Stimulated activated CD8-positive, alpha-beta memory T cell treated with anti-CD3 and anti-CD28 coated beads, Interleukin-7, amount 100 ng/mL, for 48 hours (primary cell): ENCODE measurements at places on chromosomes 2 and 18.

DNA sequence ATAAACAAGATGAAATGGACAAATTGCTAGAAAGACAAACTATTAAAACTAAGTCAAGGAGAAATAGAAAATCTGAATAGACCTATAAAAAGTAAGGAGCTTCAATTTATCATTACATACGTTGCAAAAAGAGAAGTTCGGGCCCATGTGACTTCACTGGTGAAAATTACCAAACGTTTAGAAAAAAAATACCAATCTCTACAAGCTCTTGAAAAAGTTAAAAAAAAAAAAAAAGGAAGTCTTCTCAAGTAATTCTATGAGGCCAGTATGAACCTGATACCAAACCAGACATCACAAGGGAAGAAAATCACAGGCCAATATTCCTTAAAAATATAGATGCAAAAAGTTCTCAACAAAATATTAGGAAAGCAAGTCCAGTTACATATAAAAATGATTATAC, 20.2 kb upstream of the ACVR2A start:
- DNase-seq = no peak

- no peak for DNase-seq
These were observed 4.9 kb downstream of the CYB5A start for GRCh38 chr18:74286856-74287255.

DNA sequence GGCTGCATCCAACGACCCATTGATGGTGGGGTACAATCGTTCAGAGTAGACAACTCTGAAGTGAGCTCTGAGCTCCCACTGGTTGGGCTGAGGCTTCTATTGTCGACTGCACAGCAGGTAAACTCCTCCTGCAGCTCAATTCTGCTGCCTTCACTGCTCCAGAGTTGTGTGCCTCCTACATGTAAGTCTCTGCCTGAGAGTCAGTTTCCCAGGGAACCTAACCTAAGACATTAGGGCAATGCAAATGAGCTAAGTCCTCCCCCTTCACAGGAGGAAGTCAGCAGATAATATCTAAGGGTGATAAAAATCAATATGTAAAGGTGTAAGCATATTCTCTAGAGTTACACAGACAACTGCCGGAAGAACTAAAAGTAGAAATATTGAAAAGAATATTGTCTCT, 22.5 kb upstream of the ACYP2 start:
- no peak for DNase-seq

DNA sequence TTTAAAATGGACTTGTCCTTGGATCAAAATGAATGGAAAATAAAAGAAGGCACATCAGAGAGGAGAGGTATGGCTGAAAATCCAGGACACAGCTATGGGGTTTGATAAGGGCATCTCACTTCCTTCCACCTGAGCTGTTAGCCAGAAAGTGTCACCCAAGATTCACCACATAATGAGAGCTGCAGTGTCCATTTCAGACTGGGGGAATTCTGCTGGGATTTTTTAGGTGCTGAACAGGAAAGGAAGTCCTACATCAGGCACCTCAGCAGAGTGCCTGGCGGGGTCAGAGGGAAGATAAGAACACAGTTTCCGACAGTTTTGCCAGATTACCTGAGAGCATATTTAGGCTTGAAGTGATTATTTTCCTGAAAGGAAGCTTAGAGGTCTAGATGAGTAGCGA, 187.6 kb upstream of the HNMT start:
- DNase-seq = no peak

GRCh38 chr2:218482651-218483050, 63.7 kb downstream of the VIL1 start:
- no peak for DNase-seq

- DNase-seq = no peak
These were observed 14.6 kb upstream of the MEP1B start for GRCh38 chr18:32175265-32175664.

DNA sequence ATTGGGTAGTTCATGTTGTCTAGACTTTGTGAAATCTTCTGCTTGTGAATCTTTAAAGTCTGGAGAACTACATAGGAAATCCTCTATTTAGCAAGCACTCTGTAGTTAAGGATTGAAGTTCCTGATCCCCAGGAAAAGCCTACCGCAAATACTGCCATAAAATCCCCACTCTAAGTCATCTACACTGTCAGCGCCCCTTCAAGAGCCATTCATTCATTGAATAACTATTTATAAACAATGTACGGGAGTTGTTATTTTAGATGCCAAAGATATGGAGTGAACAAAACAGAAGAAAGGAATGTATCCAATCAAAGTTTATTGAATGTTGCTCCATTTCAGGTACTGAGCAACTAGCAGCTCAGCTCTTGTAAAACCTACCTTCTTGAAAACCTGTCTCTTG, 36.5 kb upstream of the SLC39A10 start:
- no peak for DNase-seq

DNA sequence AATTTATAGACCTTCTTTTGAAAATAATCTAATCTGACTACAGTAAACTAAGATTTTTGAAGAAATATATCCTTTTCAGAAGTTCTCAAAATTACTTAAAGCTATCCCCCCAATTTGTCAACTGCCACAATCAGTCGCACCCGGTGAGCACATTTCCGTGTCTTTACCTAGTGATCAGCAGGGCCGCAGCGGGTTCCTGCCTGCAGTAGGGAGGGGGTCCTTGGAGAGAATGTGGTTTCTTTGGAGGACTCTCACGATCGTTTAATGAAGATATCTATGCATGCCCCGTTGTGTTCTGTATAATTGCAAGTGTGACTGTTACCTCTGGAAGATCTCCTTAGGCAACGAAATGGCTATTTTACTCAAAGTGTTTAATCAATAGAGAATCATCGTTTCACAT, 251.9 kb upstream of the RAB12 start:
- DNase-seq = no peak

DNA sequence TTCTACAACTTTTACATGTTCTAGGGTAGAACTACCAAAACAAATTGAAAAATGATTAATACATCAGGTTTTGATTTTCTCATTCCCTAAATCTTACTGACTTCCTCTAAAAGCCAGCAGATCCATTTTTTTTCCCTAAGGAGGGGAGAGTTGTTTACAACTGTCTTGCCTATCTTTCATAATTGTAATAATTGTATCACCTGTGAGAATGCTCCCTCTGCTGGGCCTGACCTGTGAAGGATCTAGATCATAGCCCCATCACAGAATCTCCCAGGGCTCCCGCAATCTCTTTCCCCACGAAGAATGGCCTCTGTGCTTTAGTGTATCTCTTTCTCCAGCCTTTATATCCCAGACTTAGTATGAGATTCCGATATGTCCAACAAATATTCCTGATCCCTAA, 9.1 kb downstream of the LOXL3 start:
- DNase-seq = no peak

- DNase-seq = no peak
These were observed 134.5 kb downstream of the MEIS1 start for GRCh38 chr2:66569321-66569851.

DNA sequence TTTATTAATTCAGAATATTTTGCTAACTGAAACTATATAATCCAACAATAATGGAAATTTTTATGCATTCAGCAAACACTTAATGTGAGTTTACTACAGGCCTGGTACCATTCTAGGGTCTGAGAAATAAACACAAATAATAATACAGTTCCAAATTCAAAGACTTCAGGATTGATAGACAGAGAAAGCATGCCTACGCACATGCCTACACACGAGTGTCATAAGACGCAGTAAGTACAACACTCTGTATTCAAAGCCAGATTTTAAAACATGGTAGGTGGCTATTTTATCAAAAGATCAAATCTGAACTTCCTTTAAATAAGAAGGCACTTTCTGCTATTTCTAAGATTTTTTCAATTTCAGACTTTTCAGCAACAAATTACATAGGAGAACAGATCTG, 346.9 kb downstream of the NCKAP5 start:
- no peak for DNase-seq

GRCh38 chr18:53771664-53772063, 452.8 kb downstream of the MBD2 start:
- DNase-seq = no peak

DNA sequence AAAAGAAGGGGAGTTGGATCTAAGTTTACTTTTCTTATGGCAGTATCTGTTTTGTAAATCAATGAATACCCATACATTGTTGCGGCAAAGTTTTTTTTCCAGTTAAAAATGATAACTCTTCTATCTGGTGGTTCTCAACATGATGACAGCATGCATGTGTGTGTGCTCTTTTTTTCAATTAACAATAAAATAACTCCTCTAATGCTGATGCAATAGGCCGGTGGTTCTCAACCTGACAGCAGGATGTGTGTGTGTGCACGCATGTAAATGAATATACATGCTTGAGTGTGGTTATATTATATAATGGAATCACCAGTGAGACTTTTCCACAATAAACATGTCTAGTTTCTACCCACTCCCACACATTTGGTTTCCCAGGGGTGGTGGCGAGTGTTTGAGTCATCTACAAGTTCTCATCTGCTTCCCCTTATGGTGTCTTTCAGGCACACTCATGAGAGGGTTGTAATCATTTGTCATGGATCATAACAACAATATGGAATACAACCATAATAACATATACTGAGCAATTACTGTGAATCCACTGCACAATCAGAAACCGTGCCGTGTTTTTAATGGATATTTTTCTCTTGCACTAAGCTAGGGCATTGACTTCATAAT, 31.2 kb downstream of the PARD3B start:
- DNase-seq = peak; percentile 2

GRCh38 chr18:23694637-23695430, 5.6 kb downstream of the LAMA3 start:
- DNase-seq = no peak

DNA sequence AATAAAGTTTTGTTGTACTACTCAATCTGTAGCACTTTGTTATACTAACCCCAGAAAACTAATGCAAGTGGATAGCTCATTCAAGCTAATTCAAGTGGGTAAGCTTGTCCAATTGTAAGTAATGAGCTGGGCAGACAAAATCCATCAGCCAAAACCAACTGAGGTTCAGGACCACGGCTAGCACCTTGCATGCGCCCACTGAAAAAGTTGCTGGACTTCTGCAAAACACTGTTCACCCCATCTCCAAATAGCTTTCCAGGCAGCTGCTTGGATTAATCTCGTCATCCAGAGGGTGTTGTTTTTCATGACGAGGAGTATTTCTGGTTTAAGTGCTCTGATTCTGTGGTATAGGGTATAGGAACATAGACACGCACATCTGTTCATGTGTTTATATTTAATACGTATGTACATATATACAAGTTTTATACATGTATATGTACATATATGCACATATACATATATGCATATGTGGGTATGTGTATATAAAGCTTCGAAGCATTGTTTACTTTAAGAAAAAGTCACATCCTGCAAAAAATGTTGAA, 307.5 kb downstream of the GALR1 start:
- DNase-seq = no peak

- no peak for DNase-seq
These were observed 95.0 kb downstream of the EPC2 start for GRCh38 chr2:148739454-148740105.

- no peak for DNase-seq
These were observed 183.5 kb upstream of the OSR1 start for GRCh38 chr2:19541884-19542283.

DNA sequence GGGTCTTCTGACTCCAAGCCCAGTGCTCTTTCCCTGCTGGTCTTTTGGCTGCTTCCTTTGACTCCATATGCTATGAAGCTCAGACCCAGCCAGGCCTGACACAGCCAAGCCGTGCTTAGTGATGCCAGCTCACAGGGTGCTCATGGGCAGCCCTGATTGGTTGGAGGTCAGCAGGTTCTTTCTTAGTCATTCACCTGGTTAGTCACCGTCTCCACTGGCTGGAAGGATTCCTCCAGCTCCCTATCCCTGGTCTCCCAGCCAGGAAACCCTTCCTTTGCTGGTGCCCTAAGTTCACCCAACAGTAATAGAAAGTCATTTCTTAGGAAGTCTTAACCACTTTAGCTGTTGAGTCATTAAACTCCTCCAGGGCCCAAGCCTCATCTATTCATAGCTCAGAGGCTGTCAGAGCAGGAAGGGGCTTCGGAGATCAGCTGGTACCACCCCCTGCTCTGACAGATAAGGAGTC, 3.9 kb downstream of the KCNK3 start:
- no peak for DNase-seq

GRCh38 chr2:207749873-207750272, 19.8 kb downstream of the FZD5 start:
- DNase-seq = no peak

DNA sequence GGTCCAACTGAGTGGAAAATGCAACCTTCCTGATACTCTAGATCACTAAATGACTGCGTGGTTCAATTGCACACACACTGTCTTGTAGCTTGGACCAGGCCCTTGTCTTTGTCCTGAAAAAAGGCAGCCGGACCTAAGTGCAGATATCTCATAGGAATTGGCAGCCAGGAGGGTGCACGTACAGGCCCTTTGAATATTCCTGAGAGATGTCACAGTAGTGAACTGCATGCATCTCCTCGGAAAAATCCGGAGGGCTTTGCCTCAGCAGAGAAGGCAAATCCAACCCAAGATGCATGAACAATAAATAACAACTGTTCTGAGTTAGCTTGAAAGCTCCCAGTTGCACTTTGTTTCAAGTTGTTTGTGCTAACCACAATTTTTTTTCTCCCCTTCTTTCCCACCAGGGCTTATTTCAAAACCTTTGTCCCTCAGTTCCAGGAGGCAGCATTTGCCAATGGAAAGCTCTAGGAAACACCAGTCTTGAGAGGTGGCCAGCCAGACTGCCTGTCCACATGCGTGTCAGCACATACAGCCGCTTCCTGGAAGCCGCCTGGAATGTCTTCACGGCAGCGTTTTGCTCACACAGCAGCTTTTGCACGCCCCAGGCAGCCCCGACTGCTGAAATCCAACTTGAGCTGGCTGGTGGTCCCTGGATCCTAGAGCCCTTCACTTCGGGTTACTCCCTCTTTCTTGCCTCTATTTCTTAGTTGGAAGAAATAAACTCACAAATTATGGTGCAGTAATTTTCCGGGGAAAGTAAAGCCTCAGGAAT, 54.4 kb upstream of the FOSL2 start:
- no peak for DNase-seq

DNA sequence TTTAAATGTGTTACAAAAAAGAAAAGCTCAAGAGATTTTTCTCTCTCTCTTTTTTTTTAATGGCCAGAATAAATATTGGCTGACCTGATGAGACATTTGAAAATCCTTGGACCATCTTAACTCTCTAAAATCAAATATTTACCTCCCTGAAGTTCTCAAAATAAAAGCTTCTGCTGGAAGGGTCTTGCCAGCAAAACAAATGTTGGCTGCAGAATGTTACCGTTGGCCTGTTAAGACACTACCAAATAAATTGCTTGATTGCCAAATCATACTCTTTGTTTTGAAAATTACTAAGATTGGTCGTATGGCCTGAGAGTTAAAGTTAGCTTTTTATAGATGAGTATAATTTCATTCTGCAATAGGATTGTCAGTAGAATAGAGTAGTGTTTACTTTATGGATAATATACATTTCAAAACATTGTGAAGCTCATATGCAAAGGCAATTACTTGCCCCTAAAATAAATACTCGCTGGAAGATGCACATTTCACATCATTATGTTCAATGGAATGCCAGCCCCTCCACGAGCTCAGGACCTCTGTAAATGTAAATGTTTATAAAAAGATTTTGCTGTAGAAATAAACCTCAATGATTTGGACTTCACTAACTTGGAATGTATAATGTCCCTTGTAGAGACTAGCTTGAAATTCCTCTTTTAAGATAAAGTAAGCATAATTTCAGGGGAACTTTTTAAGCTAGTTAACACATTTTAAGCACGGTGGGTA, 193.4 kb downstream of the SOX11 start:
- DNase-seq = no peak

- no peak for DNase-seq
These were observed 130.4 kb downstream of the SPTBN1 start for GRCh38 chr2:54586494-54586893.
